Stimulated activated CD4-positive, alpha-beta T cell treated with anti-CD3 and anti-CD28 coated beads, Interleukin-2, amount 100 ng/mL, for 24 hours (primary cell): ENCODE measurements at places on chromosomes 5 and 9.

DNA sequence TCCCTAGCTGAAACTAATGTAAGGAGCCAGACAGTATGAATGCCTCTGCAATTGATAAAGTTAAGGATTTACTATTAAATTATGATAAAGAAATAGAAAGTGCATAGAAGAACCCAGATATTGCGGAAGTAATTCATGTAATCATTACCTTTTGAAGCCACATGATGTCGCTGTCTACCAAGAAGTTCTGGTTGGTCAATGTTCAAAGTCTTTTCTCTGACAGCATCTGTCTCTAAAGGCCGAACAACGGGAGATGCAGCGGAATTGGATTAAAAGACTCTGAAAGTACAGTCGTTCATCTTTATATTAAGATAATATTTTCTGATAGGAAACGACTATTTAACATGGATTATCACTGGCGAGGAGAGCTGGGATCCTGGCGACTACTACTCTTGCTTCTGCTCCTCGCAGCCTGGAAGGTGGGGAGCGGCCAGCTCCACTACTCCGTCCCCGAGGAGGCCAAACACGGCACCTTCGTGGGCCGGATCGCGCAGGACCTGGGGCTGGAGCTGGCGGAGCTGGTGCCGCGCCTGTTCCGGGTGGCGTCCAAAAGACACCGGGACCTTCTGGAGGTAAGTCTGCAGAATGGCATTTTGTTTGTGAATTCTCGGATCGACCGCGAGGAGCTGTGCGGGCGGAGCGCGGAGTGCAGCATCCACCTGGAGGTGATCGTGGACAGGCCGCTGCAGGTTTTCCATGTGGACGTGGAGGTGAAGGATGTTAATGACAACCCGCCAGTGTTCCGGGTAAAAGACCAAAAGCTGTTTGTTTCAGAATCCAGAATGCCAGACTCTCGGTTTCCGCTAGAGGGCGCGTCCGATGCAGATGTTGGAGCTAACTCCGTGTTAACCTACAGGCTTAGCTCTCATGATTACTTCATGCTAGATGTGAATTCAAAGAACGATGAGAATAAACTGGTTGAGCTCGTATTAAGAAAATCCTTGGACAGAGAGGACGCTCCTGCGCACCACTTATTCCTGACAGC lies at the start of gene PCDHA8:
PCDHA8 (plus strand) TSS at position 210 of the 985 bp plus-strand sequence; CDS start at position 345, 135 bp downstream.
- no peak for DNase-seq

DNA sequence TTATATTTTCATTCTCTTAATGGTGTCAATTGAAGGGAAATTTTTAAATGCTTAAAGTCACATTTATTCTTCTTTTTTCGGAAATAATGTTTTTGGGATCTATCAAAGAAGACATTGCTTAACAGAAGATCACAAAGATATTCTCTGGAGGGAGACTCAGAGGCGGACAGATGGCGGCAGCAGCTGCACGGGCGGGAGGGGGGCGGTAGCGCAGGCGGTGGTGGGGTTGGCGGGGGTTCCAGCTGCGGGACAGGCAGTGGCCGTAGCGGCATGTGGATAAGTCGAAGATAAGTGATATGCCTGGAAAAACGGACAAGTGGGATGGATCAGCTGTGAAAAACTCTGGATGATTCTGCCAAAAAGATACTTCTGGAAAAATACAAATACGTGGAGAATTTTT lies 31.6 kb upstream of the ZDHHC11B start:
- DNase-seq, result no peak

DNA sequence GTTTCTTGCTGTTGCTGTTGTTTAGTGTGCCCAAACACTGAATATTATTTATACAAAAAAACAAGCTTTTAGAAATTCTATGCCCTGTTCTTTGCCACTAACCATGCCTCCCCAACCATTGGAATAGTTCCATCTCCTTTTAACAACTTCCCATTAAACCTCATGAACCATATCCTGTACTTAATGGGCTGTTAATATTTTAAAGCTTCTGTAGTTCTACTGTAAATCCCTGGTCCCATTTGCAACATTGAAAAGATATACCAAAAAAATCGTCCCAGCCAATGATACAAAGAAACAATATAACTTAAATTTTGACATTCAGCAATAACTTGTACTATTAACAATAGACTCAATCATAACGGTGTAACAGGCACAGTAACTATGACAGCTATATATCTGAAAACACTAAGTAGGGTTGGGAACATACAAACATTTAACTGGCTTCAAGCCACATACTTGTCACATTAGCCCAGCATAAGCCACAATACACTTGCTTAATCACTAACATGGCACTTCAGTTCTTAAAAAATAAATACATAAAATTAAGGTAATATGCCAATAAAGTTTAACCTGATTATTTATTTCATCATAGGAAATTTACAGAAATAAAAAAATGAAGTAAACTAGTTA lies 86.1 kb downstream of the ADAMTS6 start:
- DNase-seq, result no peak

DNA sequence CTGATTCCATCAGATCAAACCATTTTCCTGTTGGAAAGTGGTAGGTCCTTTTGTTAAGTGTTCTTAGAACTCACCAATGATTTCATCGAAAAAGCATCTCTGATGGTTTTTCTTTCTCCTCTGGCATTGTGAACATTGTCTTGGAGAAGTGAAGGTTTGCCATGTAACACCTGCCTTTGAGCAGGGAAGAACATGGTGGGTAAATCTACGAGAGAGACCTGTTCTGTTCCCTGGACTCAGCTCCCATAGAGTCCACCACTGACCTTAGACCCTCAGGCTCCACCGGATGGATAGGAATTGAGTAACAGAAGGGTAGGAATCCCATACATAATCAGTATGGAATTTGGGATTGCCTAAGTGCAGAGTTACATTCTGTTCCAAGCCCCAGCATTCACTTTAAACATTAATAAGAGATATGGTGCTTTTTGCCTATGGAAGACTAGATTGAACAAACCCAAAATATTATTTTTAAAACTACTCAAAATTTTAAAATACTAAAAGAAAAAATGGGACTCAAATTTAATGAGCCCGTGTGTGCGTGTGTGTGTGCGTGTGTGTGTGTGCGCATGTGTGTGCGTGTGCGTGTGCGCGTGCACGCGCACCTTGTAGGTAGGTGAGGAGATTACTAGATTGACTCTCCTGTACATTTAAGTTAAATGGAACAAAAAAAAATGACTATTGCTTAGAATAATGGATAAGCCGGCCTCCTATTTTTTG lies 92.0 kb downstream of the C9orf152 start:
- no peak for DNase-seq

GRCh38 chr9:14096258-14096922 lies 217.6 kb downstream of the NFIB start:
- DNase-seq, result no peak

- no peak for DNase-seq
Measured at GRCh38 chr5:100505984-100506670, 29.0 kb upstream of the FAM174A start.

DNA sequence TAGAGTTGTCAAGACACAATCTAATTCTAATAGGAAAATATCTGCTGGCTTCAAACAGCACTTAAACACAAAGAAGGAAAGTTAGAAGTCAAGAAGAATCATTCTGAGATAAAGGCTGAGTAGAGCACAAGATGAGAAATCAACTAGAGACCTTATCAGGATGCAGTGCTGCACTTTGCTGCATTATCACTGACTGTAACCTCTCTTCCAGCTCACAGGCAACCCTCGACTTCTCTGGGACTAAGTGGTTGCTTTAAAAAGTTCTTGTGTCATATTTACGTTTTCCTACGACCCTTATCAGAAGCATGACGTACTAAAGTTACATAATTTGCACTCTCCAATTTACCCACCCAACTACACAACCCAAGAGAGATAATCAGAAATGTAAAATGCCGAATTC lies 176.1 kb downstream of the MLLT3 start:
- DNase-seq, result no peak

DNA sequence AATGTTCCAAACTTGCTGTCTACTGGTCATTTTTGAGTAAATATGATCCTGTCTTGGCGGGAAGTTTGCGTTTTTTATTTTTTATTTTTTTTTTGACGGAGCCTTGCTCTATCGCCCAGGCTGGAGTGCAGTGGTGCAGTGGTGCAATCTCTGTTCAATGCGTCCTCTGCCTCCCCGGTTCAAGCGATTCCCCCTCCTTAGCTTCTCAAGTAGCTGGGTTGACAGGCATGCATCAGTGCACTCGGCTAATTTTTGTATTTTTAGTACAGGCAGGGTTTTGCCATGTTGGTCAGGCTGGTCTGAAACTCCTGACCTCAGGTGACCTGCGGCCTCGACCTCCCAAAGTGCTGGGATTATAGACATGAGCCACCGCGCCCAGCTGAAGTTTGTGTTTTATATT lies 45.4 kb downstream of the FGF18 start:
- DNase-seq, result no peak

DNA sequence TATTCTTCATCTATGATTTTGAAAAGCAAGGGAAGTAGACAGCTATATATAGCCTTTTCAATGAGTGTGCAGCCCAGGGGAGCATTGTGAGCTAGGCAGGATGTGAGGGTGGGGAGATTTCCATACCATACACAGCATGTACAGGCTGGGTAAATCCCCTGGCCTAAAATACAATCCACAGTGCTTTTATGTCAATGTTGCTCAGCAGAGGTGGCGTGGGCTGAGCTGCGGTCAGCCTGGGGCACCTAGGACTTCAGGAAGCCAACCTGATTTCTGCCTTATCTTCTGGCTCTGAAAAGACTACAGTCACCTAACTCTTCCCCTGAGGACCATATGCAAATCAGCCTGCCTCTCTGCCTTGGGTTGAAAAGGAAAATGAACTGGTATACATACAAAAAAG lies 6.3 kb upstream of the GARIN3 start:
- peak; percentile 88 for DNase-seq
